Naive thymus-derived CD8-positive, alpha-beta T cell (primary cell): ENCODE measurements at places on chromosomes 7 and 10.

DNA sequence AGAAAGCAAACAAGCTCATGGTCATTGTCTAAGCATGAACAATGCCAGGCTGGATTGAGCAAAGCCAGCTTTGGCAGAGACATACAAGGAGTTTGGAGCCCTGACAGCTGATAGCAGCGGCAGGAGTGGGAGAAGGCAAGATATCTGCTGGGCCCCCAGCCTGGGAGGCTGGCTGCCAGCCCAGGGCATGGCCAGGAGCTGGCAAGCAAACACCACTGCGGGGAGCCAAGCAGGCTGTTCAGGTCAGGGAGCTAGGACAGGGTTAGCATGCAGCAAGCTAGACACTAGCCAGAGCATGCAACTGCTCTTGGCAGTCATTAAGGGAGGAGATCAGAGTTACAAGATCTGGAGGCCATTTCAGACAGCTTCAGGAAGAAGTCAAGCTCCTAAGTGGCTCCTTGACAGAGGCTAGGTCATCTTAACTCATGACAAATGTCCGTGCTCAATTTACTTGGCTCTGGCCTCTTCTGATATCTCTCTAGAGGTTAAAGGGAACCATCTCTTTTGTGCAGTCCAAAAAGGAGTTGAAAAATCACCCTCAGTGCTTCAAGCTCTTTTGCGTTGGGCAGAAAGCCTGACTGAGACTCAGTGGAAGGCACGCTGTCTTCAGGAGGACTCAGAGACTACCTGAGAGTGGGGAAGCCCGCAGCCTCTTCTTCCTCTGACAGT lies 436.8 kb upstream of the C7orf33 start:
- DNase-seq, result no peak

DNA sequence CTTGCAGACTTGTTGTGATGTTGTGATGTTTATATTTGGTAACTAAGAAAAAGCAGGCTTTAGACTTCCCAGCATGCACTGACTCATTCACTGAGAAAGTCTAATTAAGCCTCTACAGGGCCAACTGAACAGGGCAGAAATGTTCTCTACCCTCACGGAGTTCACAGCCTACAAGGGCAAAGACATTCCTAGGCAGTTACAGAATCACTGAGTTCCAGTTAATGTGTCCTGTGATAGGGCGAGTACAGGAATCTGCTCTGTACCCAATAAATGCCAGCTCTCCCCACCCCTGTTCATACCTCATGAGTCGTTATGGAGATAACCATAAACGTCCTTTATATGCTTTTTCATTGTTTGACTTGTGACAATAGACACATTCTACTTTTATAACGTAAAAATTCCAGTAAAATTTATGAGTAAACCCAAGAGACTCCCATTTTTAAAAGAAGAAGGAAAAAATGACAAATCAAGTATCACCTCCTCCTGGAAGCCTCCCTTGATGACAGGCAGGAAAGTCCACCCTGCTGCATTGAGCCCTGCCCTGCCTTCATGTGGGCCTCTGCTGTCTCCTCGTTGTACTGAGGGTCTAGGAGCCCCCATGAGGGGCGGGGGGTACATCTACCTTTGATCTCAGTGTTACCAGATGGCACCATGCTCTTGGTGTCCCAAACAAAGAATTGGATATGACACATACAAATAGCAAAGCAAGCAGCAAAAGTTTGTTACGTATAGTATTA lies 14.3 kb downstream of the MUC12 start:
- no peak for DNase-seq

DNA sequence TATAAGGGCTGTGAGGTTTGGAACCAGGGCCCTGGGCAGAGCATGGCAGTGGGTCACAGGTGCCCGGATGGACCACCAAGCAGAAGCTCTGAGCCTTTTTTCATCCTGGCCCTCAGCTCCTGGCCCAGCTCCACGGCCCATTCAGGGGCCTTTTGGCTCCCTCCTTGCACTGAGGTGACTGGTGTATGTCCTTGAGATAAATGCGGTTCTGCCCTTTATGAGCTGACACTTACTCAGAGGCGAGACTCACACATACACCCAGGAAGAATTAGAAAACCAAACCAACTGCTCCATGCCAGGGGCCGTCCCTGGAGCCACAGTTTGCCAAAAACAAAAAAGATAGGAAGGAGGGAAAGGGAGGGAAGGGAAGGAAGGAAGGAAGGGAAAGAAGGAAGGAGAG lies 49.7 kb downstream of the CUZD1 start:
- DNase-seq, result no peak

DNA sequence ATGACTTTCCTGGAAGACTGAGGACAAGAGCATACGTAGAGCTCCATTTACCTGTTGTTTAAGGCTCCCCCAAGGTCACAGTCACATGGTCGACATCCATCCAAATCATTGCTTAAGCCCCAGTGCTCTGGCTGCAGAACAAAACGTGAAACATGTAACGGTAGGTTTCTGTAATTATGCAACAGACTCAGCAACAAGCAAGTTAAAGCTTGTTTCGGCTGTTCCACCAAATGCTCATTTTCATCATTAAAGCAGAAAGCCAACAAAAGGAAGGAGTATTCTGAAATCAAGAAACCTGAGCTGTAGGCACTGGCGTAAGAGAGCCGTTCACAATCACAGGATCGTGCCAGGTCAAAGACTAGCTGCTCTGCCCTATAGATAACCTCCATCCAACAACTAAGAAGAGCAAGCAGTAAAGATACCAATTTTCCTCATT lies 30.0 kb downstream of the LAMB1 start:
- DNase-seq, result no peak

GRCh38 chr10:131032329-131033165 lies 279.0 kb downstream of the TCERG1L start:
- no peak for DNase-seq

GRCh38 chr7:55148571-55148970 lies 129.8 kb downstream of the EGFR start:
- no peak for DNase-seq
